ENCODE measurements at places on chromosomes 3 and 15. TPM values are rescaled to one million over a fixed set of nuclear protein-coding genes. Genes with fewer than 3 reads are reported as not detected.

CLCN2 gene
- 1.9 TPM for total RNA-seq

PTPRG gene
- total RNA-seq: 31.0 TPM

GRCh38 chr3:128567705-128568356 is 74.8 kb upstream of the GATA2 start:
- no peak for DNase-seq

- peak; percentile 34 for DNase-seq
Measured at GRCh38 chr3:113697500-113698090, 1.2 kb upstream of the USF3 start.

DNA sequence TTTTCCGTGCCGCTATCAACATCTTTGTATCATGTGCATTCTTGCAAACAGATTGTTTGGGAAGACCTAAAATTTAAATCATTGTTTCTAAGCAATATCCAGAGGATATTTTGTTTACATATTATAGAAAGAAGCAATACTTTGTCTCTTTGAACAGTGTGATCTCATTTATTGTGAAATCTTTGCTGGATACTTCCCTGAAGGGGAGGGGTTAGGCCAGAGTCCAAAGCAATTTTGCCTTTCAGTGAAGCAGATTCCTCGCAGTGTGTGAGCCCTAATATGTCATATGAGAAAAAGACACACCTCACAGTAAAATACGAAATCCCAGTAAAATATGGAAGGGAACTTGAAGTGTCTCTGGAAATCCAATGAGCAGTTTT is 158.7 kb upstream of the SLCO3A1 start:
- peak; percentile 47 for DNase-seq

DNA sequence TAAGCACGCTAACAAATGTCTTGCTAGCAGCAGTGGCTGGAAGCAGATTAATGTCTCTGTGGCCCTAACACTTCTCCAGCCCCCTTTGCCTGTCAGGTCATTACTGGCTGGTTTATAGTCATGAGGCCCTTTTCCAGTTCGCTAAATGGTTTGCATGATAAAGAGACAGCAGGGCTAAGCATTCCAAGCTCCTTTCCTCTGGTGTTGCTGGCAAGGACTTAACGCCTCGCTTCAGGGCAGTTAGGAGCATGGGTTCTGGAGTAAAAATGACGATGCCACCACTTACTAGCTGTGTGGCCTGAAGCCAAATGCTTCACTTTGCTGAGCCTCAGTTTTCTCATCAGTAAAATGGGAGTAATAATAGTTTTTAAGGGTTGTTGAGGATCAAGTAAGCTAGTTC is 185.9 kb downstream of the MEGF11 start:
- no peak for DNase-seq

- no peak for DNase-seq
Measured at GRCh38 chr15:32965897-32966296, 228.6 kb downstream of the FMN1 start.

GRCh38 chr15:31258260-31258659 is 68.4 kb upstream of the KLF13 start:
- no peak for DNase-seq

Data from IMR-90 (cell line).